ENCODE measurements at places on chromosomes 12 and 14.

- DNase-seq = no peak
Measured at GRCh38 chr12:68267892-68268396, 14.5 kb upstream of the IL22 start.

DNA sequence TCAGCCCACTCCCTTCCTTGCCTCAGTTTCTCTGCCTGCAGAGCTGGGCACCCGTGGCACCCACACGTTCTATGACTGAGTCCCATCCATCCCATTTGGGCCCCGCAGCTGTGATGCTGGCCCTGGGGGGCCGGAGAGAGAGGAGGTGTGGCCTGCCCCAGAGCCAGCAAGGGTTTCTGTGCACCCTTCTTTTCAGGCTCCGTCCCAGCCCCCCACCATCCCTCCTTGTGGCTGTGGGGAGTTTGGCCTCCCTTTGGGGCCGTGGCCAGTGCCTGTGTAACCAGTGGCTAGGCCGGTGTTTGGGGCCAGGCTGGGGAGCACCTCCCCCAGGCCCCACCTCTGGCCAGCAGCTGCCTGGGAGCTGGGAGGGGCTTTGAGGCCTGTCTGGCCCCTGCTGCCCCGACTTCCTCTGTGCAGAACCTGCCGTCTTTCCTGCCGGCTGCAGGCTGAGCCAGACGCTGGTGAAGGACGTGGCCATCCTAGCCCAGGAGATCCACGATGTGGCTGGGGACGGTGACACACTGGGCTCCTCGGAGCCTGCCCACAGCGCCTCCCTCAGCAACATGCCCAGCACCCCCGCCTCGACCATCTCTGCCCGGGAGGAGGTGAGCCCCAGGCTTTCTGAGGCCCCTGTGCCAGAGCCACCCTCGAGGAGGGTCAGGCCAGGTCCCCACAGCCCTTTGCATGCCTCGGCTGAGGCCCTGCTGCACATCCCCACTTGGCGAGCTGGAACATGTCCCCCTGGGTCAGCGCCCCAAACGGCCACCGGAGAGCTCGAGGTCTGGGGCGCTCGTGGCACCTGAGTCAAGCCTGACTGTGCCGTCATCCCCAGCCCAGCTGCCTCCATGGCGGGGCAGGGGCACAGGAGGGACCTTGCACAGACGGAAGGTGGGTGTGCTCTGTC is 27.7 kb downstream of the CEP170B start:
- no peak for DNase-seq

- no peak for DNase-seq
Measured at GRCh38 chr12:85188619-85189018, 91.4 kb upstream of the ALX1 start.

GRCh38 chr12:68932128-68932960 is 627 bp downstream of the CPM start:
- DNase-seq = no peak

- DNase-seq = peak; percentile 64
Measured at GRCh38 chr12:120903412-120904196, 554 bp downstream of the SPPL3 start.

GRCh38 chr12:2083008-2083407 is 30.2 kb downstream of the CACNA1C start:
- DNase-seq = no peak

DNA sequence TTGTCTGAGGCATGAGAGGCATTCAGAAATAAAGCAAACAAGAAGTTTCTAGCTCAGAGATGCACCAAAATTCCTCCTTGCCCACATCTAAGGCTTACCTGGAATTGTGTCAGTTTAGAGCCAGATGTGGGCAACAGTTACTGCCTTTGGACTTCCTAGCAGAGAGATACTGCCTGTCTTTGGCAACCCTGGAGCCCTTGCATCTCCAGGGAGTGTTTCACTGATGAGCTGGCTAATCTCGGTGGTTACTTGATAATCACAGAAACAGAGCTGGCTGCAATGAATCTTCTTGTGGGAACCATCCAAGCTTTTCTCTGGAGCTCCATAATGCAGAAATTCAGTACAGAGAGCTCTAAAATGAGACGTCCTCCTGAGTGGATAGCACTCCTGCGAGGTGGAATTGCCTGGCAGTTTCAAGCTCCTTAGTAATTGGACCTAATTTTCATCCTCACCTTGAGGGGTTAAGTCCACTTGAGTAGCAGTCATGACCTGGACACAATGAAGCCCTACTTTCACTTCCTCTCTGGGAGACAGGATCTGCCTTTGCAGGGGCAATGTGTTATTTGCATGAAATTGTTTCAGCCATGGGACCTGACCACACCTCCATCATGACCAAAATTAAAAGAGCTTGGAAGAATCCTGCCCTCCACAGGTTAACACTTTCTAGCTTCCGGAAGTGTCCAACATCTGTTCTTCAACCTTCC is 108.8 kb upstream of the ARHGAP5 start:
- DNase-seq = no peak

- no peak for DNase-seq
Measured at GRCh38 chr12:32016680-32017482, 57.7 kb downstream of the RESF1 start.

DNA sequence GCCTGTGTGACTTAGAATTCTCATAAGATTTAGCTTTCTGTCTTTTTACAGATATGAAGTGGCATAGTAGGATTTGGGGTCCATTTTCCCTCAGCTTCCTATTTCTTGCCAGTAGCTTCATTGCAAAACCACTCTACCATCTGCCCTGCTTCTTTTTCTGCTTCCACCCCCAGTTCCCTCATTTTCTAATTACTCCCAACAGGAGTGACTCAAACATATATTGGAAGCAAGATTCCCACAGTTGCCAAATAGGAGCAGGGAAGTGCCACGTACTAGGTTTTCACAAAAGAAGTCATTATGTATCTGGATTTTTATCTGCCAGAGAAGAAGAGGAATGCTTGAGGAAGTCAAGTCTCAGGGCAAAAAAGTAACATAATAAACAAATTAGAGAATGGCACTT is 64.1 kb downstream of the ANO4 start:
- no peak for DNase-seq

GRCh38 chr14:56055511-56055910 is 62.7 kb upstream of the PELI2 start:
- no peak for DNase-seq

GRCh38 chr12:49230805-49231194 is 34.1 kb upstream of the TUBA1C start:
- no peak for DNase-seq

DNA sequence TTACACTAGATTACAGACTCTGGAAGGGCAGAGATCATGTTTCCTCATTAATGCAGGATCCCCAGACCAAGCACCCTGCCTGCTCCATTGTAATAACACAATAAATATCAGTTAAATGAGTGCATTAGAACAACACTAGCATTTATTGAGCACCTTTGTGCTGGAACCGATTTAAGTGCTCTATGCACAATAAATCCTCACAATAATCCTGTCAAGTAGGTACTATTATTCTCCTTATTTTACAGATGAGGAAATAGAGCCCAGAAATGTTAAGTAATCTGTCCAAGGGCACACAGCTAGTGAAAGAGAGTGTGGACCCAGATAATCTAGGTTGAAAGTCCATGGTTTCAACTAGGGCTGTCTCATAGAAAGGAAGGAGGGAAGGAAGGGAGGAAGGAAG is 69.8 kb downstream of the MAP1LC3B2 start:
- DNase-seq = no peak

GRCh38 chr14:64298773-64299172 is 4.6 kb upstream of the ESR2 start:
- DNase-seq = no peak

GRCh38 chr14:68779761-68780323 is 13.0 kb downstream of the ZFP36L1 start:
- DNase-seq = no peak

DNA sequence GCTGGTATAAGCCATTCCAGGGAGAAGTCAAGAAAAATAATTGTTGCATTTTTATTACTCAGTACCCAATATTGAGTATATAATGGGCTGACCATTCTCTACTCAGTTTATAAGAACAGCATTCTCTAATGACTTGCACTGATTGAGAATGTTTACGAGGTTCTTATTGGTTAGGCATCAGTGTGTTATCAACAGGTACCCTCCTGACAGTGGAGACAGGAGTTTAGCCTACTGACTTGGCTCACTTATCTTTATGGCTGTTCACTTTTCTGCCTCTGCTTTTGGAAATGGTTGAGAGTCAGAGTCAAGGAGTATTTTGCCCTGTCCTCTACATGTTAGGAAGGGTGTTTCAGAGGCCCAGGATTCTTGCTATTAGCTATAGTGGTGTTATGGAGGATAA is 228.0 kb upstream of the RGS6 start:
- no peak for DNase-seq

- DNase-seq = peak; percentile 10
Measured at GRCh38 chr14:104103446-104104075, 18.1 kb downstream of the ASPG start.

DNA sequence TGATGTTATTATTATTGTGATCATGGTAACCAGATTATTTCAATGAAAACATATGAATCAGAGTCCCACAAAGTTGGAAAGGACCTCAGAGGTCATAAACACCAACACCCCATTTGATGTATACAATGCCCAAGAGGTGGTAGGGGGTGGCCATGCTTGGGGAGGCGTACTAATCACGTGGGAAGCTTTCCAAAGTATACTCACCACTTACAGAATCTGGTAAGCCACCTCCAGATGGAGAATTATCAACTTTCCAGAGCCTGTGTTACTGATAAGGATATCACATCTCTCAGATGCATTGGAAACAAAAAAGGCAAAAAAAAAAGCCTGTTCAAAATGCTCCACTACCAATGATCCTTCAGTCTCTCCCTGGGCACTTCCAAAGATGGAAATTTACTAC is 8.4 kb downstream of the DAD1 start:
- no peak for DNase-seq

DNA sequence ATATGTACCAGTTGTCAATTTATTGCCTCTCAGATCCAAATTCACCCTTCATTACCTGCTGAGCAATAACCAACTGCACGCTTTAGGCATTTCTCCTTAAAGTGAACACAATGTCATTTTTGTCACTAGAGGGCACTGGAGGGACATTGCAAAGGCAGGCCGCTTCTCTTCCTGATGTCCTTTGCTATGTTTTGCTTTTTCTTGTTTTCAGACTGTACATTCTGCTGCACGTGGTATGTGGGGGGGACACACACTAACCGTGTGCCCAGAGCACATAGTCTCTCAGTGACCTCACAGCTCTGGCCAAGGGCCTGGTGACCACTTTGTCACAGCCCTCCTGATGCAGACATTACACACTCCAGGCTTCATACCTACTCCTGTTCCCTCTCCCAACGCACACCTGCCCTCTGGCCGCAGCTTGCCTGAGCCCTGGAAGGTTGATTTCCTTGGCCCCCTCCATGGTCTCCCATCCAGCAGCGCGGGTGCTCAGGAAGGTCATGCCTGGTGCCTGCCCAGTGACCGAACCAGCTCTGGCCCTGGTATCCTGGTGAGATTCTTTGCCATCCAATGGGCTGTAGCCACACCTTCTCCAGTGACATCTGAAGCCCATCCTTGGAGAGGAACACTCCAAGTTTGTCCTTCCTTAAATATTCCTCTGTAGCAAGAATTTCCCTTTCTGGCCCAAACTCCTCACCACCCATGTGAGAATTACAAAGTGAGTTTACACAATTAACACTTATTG is 39.9 kb downstream of the MYO1H start:
- no peak for DNase-seq

GRCh38 chr12:59070322-59070933 is 150.1 kb upstream of the LRIG3 start:
- DNase-seq = no peak

- DNase-seq = no peak
Measured at GRCh38 chr12:122159882-122160281, 14.1 kb downstream of the IL31 start.

- peak; percentile 85 for DNase-seq
Measured at GRCh38 chr12:121209624-121210572, at the start of gene P2RX4. Gene P2RX4, plus strand, starts transcription at chr12:121210129. Its CDS starts 36 bp downstream, at chr12:121210165.

Data from left ventricle myocardium inferior (tissue), 1 donor.